ENCODE measurements at places on chromosomes 3 and 15.

GRCh38 chr3:183331498-183331897, 78.4 kb downstream of the B3GNT5 start:
- DNase-seq = no peak

- DNase-seq = peak; percentile 83
These were observed 942 bp downstream of the ELP6 start for GRCh38 chr3:47512416-47513124.

DNA sequence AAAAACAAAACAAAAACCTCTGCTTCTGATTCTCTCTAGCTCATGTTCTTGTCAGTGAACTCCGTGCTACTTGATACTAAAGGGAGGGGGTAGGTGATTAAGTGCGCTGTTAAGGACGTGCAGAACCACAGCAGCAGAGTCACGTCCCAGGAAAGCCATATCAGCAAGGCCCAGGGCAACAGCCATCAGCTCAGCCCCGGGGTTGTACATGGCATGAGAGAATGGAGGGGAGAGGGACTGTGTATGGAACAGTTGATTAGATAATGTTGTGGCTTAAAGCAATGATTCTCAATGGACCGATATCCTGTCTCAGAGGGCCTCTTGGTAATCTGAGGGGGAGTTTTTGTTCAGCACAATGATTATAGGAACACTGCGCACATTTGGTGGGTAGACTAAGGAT, 27.6 kb downstream of the C2CD4A start:
- no peak for DNase-seq

- peak; percentile 79 for DNase-seq
These were observed 230.4 kb downstream of the ADAMTS17 start for GRCh38 chr15:100111125-100112060.

DNA sequence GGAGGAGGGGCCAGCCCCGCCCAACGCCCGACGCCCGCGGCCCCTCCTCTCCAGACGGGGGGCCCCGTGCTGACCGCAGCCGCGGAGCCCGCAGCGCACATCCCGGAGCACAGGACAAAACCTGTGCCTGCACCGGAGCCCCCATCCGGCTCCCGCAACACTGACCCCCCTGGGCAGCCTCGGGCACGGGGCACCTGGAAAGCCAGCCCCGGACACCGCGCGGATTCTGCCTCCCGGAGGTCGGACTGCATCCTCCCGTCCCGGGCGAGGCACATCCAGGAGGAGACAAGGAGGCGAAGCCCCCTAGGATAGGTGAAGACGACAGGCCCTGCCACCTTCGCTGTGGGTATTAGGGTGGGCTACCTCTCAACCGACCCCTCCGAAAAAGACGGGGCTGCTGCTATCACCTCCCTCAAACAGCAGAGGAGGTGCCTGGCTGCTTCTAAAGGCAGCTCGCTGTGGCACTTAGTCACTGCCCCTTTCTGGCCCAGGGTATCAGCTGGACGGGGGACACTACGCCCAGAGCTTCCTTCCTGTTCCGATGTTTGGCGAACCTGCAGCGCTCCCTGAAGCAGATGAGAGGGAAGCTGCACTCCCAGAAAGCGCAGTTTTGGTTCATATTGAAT, 10.6 kb downstream of the XXYLT1 start:
- peak; percentile 76 for DNase-seq

DNA sequence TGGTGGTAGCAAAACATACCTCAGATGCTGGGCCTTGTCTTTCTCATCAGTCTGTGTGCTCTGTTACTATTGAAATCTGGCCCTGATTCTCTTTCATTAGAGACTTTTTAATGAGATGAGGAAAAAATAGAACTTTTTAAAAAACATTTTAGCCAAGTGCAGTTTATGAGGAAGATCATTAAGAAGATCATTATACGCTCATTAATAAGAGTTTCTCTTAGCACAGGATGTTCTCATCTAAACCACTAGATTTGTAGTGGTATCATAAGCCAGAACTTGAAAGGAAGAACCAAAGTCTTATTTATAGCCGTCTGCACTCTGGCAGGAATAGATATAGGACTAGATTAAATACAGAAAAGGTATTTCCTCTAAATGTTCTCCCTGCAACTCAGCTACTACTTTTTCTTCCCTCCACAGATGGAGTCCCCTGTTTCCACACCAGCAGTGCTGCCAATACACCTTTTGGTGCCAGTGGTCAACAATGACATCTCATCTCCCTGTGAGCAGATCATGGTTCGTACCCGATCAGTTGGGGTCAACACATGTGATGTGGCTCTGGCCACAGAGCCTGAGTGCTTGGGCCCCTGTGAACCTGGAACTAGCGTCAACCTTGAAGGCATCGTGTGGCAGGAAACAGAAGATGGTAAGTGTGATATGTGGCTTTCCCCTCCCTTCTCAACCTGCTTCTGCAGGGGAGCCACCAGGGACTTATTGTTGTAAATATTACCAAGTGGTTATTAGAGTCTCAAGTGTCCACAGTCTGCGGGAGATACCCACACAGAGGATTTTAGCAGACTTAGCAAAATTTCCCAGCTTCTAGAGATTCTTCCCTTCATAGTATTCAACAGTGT, 152.8 kb downstream of the RBPMS2 start:
- peak; percentile 87 for DNase-seq

DNA sequence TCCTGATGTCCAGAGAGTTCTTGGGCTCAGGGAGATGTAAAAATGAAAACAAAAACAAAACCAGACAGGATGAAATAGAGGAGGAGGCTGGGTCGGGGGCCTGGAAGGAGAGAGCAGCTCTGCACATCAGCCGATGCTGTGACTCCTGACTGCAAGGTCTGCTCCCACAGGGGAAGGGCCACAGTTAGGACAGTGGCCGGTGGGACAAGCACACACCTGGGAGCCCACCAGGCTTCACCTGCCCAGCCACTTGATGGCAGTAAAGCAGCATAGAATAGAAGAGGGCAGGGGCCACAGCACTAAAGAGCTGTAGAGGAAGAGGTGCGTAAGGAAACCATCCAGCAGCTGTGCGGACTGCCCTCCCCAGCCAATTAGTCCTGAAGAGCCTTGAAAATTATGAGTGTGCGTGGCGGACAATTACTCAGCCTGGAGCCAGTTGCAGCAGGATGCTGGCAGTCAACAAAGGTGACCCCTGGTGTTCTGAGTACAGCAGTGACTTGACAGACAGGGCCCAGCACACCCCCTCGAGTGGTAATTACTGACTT, 29.8 kb downstream of the ALS2CL start:
- no peak for DNase-seq

DNA sequence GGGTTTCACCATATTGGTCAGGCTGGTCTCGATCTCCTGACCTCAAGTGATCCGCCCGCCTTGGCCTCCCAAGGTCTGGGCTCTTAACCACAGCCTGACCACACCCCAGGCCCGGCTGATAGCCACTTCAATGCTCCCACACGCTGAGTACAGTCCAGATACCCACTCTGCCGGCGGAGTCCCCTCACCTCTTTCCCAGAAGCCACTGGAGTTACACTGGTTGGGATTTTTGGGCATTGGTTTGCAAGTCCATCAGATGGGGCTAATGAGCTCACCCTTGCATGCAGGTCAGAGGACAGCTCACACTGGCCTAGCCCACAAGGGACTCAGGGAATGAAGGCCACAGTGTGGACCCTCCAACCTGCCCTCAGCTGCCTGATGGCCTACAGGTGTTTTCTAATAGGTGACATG, 60.1 kb downstream of the IQSEC1 start:
- no peak for DNase-seq

DNA sequence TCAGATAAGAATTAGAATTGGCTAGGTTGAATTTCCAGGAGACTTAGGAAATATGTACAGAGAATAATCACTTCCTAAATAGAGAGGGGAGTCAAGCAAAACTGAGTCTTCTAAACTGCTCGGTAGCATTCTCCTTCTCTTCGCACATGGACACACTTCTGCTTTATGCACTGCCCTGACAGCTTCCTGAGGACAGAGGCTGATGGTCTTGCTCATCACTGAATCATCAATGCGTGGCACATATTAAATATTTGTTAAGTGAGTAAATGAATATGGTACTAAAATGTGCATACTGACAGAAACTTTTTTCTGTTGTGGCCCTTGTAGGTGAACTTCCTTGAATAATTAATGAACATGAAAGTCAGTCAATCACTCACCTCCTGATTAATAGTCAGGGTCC, 315.5 kb downstream of the FHIT start:
- no peak for DNase-seq

GRCh38 chr3:16545413-16546185, 32.1 kb upstream of the RFTN1 start:
- peak; percentile 35 for DNase-seq

DNA sequence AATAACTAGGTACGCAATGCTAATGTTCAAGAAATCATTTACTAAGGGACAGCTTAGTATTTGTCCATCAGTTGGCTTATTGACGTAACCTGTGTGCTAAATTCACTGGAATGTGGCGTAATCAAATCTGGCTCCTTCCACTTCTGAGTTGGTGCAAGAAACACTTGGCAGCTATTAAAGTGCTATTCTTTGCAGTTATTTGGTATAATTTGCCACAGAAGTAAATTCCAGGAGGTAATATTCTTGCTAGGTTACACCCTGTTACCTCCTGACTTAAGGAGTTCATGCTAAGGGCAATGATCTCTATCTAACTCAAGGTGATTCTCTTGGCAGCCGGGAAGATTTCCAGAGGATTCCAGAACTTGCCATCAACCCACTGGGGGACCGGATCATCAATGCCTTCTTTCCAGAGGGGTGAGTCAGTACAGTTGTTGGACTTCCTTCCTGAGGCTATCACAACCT, 25.5 kb downstream of the CHP1 start:
- no peak for DNase-seq

DNA sequence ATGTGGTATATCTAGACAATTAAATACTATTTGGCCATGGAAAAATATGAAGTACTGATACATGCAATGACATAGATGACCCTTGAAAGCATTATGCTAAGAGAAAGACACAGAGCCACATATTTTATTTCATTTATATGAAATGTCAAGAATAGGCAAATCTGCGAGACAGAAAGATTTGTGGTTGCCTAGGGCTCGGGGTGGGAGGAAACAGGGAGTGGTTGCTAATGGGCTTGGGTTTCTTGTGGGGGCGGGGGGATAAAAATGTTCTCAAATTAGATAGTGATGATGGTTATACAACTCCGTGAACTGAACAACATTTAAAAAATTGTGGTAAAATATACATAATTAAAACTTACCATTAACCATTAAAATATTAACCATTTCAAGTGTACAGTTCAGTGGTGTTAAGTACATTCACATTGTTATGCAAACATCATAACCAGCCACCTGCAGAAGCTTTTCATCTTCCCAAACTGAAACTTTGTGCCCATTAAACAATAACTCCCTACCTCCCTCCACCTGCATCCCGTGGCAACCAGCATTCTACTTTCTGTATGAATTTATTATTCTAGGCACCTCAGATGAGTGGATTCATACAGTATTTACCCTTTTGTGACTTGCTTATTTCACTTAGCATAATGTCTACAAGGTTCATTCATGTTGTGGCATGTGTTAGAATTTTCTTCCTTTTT, 24.3 kb upstream of the ANP32A start:
- DNase-seq = peak; percentile 35

- no peak for DNase-seq
These were observed 2.2 kb downstream of the LRRN1 start for GRCh38 chr3:3801494-3801841.

DNA sequence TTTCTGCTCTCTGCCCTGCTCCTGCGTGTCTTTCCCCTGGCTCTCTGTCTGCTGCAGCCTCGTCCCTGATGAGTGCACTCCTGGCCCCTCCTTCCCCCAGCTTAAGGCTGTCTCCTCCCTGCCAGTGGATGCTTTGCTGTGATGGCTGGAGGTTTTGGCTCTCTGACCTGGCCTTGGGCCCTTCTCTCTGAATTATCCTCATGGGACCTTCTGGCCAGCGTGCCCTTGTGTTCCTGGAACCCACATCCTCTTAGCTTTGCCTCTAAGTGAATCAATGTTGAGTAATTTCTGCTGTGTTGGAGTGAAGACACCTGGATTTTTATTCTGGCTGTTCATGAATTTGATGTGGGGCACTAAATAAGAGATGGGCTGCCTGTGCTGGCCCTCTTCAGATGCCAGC, 9.8 kb upstream of the TNFAIP8L3 start:
- no peak for DNase-seq

- no peak for DNase-seq
These were observed 118.2 kb downstream of the GADL1 start for GRCh38 chr3:30776186-30776815.

DNA sequence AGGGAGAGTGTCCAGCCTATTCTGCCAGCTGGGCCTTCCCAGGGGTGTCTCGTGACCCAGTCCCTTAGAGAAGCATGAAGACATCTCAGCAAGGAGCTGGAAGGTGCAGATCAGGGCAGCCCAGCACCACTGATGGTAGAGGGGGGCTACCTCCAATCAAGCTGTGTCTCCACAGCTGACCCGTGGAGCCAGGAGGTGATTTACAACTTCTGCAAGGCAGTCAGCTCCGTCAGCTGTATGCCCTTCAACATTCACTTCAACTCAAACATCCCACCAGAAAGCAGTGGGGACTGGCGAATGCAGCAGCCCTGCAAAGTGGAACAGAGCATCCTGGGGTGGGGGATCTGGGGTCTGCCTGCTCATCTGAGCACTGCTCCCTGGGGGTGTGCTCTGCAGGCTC, 32.6 kb upstream of the FRG2C start:
- no peak for DNase-seq

DNA sequence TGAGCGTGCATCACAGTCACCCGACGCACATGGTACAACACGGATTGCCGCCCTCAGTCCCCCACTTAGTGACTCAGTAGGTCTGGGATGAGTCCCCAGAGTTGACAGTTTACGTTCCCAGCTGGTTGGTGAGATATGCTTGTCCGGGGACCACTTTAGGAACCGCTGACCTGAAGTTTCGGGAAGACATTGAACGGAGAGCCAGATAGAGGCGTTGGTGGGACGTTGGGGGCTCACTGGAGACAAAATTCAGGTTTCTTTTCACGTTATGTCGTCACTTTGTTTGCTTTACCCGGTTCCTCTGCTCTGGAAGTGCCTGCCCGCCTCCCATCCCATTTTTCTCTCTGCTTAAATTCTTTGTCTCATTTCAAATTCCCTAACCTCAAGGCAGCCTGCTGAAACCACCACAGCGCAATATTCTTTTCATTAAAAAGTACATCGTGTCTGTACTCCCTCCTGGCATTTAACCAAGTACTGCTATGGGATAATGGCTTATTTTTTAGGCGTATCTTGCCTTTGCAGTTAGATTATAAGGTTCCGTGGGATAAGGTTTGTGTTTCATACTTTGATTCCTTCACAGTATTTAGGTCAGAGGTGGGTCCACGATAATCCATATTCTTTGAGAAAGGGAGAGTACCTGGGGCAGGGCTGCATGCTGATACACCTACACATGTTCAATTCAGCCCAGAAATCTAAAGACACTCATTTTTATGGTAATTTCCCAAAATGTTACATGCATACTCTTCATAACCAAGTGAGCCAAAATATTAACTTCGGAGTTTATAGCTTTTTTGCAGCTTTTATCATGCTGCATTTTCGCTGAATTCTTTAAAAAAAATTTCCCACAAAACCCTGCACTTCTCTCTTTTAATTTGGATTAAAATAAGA, 921 bp downstream of the LMLN start:
- DNase-seq = no peak

DNA sequence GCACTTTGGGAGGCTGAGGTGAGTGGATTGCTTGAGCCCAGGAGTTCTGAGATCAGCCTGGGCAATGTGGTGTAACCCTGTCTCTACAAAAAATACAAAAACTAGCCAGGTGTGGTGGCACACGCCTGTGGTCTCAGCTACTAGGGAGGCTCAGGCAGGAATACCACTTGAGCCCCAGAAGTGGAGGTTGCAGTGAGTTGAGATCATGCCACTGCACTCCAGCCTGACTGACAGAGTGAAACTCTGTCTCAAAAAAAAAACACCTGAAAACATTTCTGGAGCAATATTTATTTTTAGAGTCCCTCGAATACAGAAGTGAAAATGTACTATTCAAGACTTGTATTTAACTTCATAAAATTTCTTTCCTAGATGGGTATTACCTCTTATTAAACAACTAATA, 4.6 kb downstream of the SPCS1 start:
- no peak for DNase-seq

Measured in activated CD4-positive, alpha-beta T cell treated with anti-CD3 and anti-CD28 coated beads, Interleukin-2, amount 10 ng/mL, durations not matched to agents 24 days and 14 days (primary cell).